ENCODE measurements at places on chromosomes 16 and 17. TPM values are rescaled to one million over a fixed set of nuclear protein-coding genes. Genes with fewer than 3 reads are reported as not detected.

MOSMO gene
- 12.9 TPM for total RNA-seq

RNF222 gene
- not detected for total RNA-seq

EPX gene
- total RNA-seq, result not detected

CCL17 gene
- not detected for total RNA-seq

HBA1 gene
- total RNA-seq, result not detected

AGRP gene
- not detected for total RNA-seq

SLC5A11 gene
- total RNA-seq, result 0.41 TPM

MPP2 gene
- total RNA-seq, result 0.86 TPM

RBL2 gene
- total RNA-seq, result 168 TPM

DOC2A gene
- total RNA-seq, result not detected

CHST5 gene
- total RNA-seq, result not detected

TMC8 gene
- 371 TPM for total RNA-seq
